NCI-H1694 (cell line): ENCODE measurements at places on chromosomes 1 and 21.

DNA sequence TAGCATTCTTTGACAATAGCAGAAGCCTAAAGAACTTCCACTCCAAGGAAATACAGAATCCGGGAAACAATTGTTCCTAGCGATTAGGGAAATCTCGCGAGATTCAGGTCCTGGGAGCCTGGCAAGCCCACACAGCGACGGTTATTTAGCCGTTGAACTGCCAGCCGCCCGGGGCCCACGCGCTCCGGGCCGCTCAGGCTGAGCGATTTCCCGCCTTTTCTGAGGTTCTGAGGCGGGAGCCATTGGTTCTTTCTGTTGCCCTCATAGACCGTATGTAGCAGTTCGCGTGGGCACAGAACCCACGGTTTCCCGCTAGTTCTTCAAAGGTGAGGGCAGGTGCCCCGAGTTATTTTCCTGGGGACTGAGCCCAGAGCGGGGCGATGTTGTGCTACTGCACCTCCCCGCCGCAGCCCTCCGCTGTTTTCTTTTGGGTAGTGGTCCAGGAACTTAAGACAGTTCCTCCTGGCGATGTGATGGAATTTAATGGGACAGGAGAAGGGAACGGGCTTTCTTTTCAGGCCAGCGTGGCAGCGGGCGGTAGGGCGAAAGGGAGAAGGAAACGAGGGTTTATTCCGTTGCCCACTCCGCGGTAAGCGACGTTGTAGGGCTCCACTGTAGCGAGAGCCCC, at the start of gene SYCP1:
TSS of gene SYCP1 (plus strand) at position 171 of the 628 bp plus-strand sequence. CDS start 602 bp downstream, outside the sequence.
- DNase-seq, result no peak

DNA sequence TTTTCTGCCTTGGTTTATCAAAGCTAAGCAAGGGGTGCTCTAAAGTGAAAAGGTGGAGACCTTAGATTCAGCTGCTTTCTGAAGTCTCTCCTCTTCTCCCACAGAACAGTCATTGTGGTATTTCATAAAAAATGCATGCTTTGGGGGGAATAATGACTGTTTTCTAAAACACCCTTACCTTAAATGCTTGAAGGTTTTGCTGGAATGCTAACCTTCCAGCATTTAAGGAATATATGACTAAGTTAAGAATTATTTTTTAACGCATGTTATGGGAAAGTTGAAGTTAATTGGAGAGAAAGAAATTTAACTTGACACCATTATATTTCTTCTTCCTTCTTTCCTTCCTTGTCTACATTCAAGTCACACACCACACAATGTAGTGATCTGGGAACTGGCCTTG, 162.5 kb downstream of the ROR1 start:
- DNase-seq, result no peak

DNA sequence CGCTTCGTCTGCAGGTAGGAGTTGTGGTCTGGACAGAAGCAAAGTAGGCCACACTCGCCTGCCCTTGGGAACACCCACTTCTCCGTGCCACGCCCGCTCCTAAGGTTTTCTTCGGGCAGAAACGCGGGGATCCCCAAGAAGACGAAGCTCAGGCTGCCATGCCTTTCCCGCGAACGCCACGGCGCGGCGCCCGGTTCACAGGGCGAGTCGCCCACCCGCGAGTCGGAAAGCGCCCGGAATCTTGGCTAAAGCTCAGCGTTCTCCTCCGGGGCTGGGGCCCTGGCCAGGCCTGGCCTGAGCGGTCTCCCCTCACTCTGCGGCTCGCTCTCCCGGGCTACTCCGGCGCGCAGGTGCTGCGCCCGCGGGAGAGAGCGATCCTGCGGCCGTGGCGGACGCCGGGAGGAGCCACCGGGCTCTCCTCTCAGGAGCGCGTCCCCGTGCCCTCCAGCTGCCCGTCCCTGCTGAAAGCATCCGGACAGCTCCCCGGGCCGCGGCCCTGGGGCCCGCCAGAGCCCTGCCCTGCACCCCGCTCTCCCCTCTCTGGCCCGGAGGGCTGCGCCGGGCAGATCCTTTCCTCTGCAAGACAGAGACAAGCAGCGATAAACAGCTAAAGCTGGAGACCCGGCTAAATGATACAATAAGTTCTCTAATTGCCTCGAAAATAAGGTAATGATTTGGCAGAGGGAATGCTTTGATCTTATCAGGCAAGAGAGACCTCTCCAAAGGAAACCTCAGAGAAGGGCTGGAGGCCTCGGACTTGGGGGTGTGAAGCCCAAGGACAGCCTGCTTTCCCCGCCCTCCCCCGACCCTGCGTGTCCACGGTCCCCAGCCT, 6.7 kb upstream of the WNT2B start:
- peak; percentile 17 for DNase-seq

DNA sequence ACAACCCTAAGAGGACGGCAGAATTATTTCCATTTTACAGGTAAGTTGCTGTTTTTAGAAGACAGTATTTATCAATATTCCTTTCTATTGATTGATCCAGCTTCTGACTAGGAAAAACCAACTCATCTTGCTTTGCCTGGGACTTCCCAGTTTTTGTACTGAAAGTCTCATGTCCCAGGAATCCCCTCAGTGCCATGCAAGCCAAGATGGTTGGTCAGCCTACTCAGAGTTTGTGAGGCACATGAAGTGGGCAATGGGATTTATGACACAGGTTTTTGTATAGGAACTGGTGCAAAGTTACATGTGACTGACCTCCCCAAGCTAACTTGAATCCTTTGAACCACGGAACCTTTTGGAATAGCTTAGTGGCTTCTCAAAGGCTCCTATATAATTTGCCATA, 45.5 kb downstream of the GNG12 start:
- DNase-seq, result no peak

GRCh38 chr1:28111157-28111556, 22.7 kb upstream of the EYA3 start:
- no peak for DNase-seq

DNA sequence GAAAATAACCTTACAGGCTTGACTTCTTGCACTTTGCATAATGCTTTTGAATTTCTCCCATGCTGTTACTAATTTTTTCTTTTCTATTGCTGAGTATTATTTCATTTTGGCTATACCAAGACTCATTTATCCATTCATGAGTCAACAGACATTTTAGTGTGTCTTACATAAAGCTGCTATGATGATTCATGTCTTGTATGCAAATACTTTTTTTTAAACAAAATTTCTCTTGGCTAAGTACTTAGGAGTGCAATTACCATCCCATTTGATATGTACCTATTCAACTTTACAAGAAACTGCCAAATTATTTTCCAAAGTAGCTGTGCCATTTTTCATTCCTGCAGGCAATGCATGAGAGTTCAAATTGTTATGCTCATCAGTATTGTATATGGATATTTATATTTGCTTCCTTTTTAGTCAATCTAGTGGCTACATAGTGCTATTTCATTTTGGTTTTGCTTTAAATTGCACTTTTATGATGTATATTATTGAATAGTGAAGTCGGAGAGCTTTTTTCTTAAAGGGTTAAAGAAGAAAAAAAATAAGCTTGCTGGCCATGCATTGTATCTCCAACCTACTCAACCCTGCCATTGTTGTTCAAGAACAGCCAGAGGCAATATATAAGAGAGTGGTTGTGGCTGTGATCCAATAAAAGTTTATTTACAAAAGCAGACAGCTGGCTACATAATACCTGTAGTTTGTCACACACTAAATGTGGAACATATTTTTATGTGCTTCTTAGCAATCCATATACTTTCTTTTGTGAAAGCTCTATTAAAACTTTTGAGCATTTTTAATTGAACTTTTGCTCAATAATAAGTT, 862.8 kb downstream of the KCNT2 start:
- DNase-seq, result no peak

GRCh38 chr1:14017531-14017961, 317.6 kb downstream of the PRDM2 start:
- no peak for DNase-seq

GRCh38 chr21:40054403-40054802, 187.2 kb downstream of the PCP4 start:
- DNase-seq, result peak; percentile 90

DNA sequence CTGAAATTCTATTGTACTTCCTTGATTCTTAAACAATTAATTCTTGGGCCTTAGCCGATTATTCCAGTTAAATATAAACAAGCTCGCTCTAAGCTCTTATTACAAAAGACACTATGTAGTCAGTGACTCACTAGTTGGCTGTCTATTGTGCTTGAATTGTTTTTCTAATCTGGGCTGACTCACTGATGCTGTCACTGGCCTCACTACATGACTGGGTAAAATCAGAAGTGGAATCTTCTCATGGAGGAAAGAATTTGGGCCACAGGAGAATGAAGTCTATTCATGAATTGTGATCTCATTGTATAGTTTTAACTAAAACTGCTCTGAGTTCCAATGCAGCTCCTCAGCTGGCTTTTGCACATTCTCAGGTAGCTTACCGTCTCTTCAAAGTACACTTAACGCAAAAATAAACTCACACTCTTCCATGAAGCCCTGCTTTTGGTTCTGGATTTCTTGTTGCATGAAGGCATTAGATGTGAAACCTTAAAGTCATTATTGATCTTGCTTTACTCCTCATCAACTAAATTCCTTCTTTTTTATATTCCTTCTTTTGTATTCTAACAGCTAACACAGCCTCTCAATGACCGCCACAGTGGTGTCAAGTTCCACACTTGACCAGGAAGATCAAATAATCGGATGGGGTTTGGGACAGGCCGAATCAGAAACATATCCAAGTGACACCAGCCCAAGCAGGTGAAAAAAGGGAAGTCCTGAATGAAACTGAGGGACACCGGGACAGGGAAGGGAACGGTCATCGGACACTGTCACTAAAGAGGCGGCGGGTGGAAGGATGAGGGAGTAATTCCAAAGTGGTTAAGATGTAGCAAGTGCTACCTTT, 80.9 kb upstream of the LBR start:
- no peak for DNase-seq

DNA sequence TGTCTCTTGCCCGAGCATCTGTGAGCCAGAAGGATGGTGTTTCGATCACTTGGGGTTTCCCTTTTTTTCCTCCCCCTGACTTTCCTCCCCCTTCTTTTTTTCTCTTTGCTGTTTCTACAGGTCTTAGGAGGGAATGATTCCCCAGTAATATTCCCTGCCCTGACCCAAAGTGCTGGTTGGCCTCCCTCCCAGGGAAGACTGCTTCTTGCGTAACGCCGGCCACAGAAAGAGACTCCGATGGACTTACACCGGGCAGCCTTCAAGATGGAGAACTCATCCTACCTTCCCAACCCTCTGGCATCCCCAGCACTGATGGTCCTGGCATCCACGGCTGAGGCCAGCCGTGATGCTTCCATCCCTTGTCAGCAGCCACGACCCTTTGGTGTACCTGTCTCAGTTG, 6.8 kb downstream of the RNF220 start:
- no peak for DNase-seq

GRCh38 chr1:98044766-98045165, 123.9 kb upstream of the DPYD start:
- DNase-seq, result no peak

GRCh38 chr1:212237651-212238050, 47.6 kb upstream of the PPP2R5A start:
- no peak for DNase-seq

GRCh38 chr1:5340560-5341130, 651.6 kb downstream of the NPHP4 start:
- no peak for DNase-seq

GRCh38 chr21:44919913-44920693, 596 bp downstream of the ITGB2 start:
- no peak for DNase-seq

- no peak for DNase-seq
Observed at GRCh38 chr21:40829791-40830190, 17.2 kb downstream of the DSCAM start.

GRCh38 chr21:26943921-26944320, 23.0 kb downstream of the ADAMTS5 start:
- DNase-seq, result no peak

DNA sequence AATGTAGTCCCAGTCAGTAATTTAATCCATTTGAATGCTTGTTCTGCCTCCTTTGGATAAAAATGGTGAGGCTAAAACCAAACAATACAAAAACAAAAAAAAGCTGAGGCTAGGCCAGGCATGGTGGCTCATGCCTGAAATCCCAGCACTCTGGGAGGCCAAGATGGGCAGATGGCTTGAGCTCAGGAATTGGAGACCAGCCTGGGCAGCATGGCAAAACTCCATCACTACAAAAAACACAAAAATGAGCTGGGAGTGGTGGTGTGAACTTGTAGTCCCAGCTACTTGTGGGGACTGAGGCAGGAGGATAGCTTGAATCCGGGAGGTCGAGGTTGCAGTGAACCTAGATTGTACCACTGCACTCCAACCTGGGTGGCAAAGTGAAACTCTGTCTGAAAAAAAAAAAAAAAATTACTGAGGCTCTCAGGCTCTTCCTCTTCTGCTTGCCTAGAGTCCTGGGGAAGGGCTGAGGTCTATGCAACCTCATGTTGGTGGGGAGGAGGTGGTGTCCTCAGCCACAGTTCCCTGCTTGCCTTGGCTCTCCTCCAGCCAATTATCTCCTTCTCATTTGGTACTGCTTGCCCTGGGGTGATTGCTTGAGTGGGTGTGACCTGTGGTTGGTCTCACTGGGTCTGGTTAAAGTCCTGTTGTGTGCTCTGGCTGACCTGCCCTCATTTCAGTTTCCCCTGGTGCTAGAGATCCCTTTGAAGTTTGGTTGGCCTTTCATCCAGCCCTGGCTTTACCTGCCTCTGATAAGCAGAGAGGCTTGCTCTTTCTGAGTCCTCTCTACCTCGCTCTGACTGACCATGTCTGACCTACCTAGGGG, 20.9 kb downstream of the S1PR1 start:
- no peak for DNase-seq

DNA sequence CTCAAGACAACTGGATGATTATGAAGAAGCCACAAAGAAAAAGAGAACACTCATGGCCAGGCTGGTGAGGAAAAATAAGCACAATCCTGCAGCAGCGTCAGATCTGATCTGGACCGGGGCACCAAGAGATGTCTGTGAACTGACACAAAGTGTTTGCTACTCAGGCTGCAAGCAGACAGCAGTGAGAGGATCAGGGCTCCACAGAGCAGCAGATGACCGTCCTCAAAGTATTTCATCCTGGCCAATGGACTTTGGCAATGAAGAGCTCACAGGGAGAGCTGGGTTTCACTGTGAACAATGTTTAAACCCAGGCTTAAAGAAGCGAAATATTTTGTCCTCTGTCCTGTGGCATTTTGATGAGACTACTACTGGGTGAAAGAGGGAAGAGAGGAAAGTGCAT, 299.2 kb downstream of the GPATCH2 start:
- DNase-seq, result no peak

DNA sequence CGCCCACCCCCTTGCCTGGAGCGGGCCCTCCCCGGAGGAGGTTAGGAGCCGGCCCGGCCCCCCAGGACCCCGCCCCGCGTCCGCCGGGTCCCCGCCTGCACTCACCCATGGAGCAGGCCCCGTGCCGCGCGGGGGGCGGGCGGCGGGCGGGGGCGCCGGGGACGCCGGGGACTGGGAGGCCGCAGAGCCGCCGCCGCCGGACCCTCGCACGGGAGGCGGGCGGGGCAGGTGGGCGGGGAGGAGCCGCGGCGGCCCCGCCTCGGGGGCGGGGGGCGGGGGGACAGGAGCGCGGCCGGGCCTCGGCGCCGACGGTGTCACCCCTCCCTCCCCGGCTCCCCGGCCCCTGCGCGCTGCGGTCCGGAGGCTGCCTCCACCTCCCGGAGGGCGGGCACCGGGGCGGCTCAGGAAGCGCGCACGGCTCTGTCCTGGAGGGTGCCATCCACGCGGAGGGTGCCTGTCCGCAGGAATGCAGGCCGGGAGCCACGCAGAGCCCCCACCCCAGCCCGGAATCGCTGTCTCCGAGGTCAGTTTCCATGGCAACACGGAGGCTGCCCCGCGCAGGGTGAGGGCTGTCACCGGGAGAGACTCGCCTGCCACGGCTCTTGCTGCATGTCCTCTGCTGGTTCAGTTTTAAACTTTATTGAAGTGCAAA, 5.9 kb upstream of the PLEKHG5 start:
- no peak for DNase-seq
